Stimulated activated CD8-positive, alpha-beta memory T cell treated with anti-CD3 and anti-CD28 coated beads, Interleukin-4, amount 100 ng/mL, for 1 hour (primary cell): ENCODE measurements at places on chromosomes 12 and 14.

DNA sequence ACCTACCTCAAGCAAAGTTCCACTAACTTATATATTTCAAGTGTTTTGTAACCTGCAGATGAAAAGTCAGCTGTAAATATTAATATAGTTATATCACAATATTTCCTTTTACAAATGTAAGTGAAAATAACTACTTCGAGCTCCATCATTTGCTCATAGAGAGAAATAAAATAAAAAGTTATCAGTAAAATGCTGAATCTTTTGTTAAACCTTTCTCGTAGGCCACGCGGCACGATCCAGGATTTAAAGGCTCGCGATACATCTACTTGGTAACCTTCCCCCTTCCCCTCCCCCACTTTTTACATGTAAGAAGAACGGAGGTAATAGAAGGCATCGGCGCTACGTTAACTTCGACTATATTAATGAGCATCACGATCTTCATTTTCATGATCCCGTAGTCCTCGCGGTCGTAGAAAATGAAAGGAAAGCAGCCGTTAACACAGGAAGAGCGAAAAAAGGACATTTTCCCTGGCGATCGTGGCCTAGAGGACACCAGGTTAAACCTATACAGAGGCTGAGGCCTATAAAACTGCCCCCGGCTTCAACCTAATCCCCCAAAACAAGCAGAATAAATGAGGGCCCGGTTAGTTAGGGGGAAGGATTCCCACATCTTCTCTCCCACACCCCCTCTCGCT, 508 bp downstream of the HNRNPC start:
- DNase-seq = no peak

DNA sequence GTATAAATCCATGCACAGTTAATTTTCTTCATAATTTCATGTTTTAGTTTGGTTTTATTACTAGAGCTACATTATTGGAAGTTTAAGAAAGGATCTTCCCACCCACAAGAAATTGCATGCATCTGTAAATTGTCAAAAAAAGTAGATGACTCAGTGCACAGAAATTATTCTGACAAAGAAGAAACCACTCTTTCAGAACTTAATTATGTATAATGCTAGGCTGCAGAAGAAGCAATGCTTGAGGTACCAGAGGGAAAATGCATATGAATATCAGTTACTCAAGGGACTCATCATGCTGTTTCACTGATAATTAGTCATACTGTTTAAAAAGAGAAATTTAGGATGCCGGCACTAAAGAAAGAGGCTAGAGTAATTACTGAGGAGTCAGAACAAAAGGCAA, 147.0 kb downstream of the SLC16A7 start:
- DNase-seq = no peak

DNA sequence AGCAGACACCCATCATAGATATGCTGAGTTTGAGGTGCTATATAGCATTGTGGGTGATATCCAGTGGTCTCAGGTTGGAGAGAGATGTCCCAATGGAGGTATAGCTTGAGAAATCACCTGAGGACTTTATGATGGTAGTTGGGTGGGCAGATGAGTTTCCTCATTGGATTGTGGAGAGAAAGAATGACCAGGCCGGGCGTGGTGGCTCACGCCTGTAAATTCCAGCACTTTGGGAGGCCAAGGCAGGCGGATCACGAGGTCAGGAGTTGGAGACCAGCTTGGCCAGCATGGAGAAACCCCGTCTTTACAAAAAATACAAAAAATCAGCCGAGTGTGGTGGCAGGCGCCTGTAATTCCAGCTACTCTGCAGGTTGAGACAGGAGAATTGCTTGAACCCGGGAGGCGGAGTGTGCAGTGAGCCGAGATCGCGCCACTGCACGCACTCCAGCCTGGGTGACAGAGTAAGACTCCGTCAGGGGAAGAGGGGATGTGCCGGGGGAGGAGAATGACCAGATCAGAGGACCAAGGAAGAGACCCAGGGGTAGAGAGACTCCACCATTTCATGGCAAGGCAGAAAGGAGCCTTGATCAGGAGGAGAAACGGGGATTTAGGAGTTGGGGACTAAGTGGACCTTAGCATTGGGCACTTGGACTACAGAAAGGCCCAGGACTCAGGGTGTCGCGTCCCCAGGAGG, 757 bp upstream of the PCK2 start:
- DNase-seq = no peak

DNA sequence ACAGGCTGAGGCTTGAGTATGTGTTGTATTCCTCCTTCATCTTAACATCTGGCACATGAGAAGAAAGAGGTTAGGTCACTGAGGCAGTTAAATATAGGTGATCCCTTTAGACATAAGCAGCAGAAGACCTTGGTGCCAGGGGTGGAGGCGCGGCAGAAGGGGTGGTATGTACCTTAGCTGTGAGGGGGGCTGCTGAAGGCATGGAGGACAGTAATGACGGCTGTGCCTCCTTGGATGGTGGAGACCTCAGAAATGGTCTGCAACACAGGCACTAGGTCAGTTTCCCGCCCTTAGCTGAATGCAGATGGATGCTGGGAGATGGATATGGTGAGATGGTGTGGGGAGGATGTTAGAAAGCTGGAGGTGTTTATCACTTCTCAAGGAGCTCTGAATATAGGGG, 1.5 kb upstream of the PNMA1 start:
- no peak for DNase-seq

DNA sequence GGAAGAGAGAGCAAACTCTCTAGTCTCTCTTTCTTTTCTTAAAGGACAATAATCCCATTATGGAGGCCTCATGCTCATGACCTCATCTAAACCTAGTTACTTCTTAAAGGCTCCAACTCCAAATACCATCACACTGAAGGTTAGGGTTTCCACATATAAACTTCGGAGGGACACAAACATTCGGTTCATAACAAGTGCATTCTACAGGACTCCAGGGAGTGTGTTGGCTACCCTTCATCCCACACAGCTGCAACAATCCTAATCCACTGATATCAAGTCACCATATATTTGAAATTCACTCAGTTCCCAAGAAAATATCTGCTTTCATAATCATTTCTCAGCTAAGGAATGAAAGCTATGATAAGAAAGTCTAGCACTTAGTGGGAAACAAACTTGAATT, 265.9 kb upstream of the PLEKHG7 start:
- DNase-seq = no peak

GRCh38 chr14:73630009-73630780, 14.6 kb upstream of the DNAL1 start:
- DNase-seq = no peak

DNA sequence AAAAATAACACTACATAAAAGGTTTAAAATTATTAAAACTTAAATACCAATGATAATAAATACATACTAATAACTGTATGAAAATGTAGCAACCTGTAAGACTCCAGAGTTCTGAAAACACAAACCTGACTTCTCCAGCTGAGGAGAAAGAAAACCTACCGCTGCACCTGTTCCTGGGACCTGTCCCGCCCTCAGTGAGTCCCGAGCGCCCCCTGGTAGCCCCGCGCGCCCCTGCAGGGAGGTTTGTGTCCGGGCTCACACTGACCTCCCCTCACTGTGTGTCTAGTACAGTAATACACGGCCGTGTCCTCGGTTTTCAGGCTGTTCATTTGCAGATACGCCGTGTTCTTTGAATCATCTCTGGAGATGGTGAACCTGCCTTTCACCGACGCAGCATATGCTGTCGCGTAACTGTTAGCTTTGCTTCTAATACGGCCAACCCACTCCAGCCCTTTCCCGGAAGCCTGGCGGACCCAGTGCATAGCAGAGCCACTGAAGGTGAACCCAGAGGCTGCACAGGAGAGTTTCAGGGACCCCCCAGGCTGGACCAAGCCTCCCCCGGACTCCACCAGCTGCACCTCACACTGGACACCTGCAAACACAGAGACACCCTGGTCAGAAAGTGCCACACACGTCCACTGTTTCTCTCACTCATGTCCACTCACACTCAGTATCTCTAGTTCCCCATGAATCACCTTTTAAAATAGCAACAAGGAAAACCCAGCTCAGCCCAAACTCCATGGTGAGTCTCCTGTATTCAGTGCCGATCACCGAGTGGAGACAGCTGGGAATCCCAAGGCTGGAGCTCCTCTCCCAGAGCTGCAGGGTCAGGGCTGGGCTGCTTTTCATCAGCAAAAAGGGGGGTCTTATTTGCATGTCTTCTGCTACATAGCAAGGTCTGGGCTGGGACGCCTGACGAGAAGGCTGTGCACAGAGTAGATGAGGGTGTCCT, 1276.3 kb downstream of the TMEM121 start:
- no peak for DNase-seq

- no peak for DNase-seq
Measured at GRCh38 chr12:121611306-121611705, 15.0 kb upstream of the ORAI1 start.
